ENCODE measurements at places on chromosomes 16 and 17. TPM values are rescaled to one million over a fixed set of nuclear protein-coding genes. Genes with fewer than 3 reads are reported as not detected.

- DNase-seq = no peak
Measured at GRCh38 chr16:89131783-89132182, 38.1 kb downstream of the ACSF3 start.

DNA sequence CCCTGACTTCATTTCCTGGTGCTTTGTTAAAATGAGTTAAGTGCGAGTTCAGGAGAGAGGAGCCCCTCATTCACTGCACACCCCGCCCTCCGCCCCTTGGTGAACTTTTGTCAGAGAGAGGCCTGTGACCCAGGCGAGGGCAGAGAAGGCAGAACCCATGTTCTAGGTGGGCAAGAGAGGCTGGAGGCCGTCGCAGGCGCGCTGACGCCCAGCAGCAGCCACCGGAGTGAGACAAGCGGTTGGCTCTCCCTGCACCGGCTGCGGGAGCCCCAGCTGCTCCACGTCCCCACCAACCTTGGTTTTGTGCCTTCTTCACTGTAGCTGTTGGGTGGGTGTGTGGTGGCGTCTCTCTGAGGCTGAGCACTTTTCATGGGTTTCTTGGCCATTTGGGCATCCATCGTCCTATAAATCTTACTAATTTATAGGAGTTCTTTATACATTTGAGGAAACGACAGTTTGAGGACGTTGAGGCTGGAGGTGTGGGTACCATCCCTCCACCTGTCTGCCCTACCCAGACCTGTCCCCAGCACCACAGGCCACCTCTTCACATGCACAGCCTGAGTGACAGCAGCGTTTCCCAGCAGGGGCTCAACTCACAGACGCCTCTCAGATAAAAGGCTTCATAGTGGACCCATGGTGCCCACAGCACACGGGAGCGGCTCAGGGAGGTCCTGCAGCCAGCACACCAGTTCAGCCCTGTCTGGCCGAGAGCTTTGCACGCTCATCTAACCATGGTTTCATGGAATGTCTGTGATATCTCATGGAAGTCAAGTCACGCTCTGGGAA is 45.2 kb upstream of the CBFA2T3 start:
- DNase-seq = no peak

GRCh38 chr17:50840311-50840851 is 5.0 kb downstream of the WFIKKN2 start:
- no peak for DNase-seq

GRCh38 chr16:68089067-68089466 is 3.9 kb downstream of the NFATC3 start:
- no peak for DNase-seq

DNA sequence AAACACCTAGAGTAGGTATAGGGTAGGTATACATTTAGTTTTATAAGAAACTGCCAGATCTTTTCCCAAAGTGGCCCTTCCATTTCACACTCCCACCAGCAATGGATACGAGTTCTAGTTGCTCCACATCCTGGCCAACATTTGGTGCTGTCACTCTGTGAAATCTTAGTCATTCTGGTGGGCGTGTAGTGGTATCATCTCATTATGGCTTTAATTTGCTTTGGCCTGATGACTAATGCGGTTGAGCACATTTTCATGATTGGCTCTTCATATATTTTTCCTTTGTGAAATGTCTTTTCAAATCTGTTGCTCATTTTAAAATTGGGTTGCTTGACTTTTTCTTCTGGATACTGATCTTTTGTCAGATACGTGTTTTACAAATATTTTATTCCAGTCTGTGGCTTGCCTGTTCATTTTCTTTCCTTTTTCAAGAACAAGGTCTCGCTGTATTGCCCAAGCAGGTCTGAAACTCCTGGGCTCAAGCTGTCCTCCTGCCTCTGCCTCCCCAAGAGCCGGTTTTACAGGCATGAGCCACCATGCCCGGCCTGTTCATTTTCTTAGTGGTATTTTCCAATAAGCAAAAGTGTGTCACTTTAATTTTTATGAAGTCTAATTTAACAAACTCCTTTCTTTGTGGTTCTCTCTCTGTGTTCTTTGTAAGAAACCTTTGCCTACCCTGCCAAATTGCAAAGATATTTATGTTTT is 192.4 kb downstream of the SEC14L1 start:
- DNase-seq = peak; percentile 55

DNA sequence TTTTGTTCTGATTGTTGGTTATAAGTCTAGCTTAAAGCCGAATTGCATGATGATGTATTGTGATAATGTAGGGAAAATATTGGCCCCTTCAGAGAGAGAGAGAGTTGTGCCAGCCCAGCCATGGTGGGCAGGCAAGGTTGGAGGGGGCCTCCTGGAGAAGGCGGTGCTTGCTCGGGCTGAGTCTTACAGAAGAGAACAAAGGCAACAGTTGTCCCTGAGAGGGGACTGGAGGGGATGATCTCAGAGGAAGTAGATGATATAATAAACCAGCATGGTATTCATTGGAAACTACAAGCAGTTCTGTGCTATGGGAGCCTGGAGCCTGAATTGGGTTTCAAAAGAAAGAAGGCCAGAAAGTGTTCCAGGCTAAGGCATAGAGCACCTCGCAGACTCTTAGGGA is 173.8 kb downstream of the RPTOR start:
- no peak for DNase-seq

- DNase-seq = peak; percentile 61
Measured at GRCh38 chr17:15966183-15966878, 21.4 kb downstream of the ADORA2B start.

GRCh38 chr17:77734371-77735080 is 224.0 kb upstream of the TNRC6C start:
- DNase-seq = no peak

- DNase-seq = no peak
Measured at GRCh38 chr17:77492446-77493237, 351.9 kb downstream of the SEC14L1 start.

DNA sequence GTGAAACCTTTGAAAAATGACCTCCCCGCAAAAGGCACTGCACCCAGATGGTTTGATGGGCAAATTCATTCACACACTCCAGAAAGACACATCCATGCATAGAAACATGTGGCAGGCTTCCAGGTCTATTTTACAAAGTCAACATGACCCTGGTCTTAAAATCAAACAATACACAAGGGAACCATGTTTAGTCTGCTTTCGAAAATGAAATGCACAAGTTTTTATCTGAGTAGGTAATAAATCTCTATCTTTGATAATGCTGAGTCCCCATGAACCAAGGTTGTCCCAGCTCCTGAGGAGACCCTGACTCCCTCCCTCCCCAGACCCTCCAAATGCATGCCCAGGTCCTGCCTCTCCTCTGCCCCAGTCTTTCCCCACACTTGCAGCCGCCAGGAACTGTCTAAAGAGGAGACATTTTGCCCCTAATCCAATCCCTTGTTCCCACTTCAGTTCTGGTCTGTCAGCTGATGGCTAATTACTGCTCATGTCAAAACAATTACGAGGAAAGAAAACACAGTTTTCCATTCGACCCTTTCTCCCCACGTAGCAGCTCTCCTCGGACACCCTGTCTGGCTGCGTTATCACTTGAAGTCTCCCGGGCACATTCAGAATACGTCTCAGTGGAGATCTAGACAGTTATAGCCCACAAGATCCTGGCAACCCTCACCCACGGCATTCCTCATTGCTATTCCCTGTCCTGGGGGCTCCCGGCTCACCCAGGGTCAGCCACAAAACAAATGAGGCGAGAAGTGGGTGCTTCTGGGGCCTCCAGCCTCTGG is 68.8 kb upstream of the RCVRN start:
- DNase-seq = no peak

GRCh38 chr17:19538095-19539039 is 4.7 kb downstream of the SLC47A1 start:
- peak; percentile 53 for DNase-seq

GRCh38 chr17:71071837-71072236 is 902.5 kb downstream of the KCNJ2 start:
- DNase-seq = peak; percentile 96

- DNase-seq = peak; percentile 93
Measured at GRCh38 chr17:18356624-18357023, 6.7 kb downstream of the SHMT1 start.

- no peak for DNase-seq
Measured at GRCh38 chr16:67632415-67633172, 12.3 kb upstream of the CARMIL2 start.

DNA sequence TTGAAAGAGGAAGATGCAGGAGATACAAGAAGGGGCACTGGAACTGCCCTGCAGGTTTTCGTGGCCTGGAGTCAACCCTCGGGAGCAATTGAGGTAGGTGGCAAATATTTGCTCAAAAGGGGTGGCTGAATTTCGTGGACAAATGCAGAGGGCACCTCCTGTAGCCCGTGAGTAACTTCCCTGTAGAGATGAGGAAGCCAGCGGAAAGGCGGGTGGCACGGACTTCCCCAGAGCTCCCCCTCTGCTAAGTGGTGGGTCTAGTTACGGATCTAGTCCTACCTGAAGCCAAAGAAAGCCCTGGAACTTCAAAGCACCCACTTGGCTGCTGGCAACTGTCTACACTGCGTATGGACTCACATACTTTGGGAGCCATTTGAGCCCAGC is 1.0 kb upstream of the ATP2C2 start:
- no peak for DNase-seq

DNA sequence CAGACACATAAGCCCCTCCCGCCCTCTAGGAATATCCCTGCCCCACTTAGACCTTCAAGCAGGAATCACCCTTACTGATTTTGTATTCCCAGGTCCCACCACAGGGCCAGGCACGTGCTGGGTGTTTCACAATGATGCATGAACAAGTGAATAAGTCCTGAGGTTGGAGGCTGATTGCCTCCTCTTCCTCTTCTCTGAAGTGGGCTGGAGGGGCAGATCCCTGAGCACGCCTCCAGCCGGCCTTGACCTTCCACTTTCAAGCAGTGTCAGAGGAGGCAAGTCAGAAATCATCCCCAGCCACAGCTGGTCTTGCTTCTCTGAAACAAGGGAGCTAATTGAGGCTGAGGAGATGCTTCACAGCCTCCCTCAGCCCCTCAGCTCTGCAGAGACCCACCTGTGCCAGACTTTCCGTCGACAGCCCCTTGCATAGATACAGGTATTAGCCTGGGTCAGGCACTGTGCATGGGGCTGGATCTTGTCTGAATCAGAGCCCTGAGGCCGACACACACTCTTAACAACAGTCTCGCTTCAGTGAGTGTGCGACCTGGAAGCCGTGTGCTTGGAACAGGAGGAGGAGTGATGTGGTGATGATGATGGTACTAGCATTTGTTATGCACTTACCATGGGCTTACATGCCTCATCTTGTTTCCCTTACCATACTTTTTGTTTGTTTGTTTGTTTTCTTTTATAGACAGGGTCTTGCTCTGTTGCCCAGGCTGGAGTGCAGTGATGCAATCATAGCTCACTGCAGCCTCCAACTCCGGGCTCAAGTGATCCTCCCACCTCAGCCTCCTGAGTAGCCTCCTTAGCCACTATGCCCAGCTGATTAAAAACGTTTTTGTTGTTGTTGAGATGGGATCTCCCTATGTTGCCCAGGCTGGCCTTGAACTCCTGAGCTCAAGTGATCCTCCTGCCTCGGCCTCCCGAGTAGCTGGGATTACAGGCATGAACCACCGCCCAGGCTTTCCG is 15.0 kb downstream of the MRM1 start:
- DNase-seq = peak; percentile 47

- DNase-seq = peak; percentile 50
Measured at GRCh38 chr17:81057079-81057730, 22.3 kb downstream of the BAIAP2 start.

DNA sequence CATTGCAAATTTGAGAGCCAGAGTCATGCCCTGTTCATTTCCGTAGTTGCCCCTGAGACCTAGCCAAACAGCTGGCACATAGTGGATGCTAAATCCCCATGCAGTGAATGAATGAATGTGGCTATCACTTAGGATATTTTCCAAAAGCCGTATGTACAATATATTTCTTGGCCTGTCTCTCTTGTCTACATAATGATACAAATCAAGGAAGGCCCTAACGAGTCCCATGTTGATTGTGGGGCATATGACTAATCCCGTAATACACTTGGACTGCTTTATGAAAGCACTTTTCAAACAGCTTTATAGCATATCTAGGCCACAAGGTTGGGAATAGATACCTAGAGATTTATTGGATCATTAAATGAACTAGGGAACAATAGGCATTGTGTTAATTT is 478.0 kb downstream of the SLC39A11 start:
- DNase-seq = peak; percentile 50

- DNase-seq = no peak
Measured at GRCh38 chr17:69268543-69269014, 40.0 kb upstream of the ABCA10 start.

GRCh38 chr17:75587675-75588595 is at the start of gene MYO15B:
MYO15B (plus strand) TSS chr17:75587800; CDS start chr17:75588058, 258 bp downstream.
- no peak for DNase-seq

The TMEM100 gene
- total RNA-seq = 0.17 TPM

The PLA2G10 gene
- not detected for total RNA-seq

The RGS9 gene
- total RNA-seq = 4.2 TPM

The IL32 gene
- total RNA-seq = 520 TPM

The RNF166 gene
- total RNA-seq = 8.4 TPM

The SRSF2 gene
- 121 TPM for total RNA-seq

The KCNH6 gene
- total RNA-seq = 0.05 TPM

The CORO6 gene
- total RNA-seq = 3.3 TPM

All from renal cortical epithelial cell (primary cell).